ENCODE measurements at places on chromosomes 4 and X.

- no peak for DNase-seq
These were observed 449.6 kb downstream of the GLUD2 start for GRCh38 chrX:121496966-121497365.

DNA sequence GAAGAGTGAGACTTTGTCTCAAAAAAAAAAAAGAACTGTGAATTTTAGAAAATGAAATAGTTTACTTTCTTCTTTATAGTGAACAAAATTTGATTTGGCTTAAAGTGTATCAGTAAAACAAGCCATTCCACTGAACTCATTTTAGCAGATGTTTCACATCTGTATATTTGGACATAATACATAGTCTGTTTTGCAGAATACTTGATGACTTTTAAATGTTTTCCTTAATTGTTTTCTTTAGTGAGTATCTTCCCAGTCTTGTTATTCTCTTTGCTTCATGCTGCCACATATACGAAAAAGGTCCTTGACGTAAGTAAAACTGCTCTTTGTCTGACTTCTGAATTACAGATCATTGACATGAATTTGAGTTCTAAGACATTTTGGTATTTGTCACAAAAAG, 8.3 kb downstream of the TMEM33 start:
- DNase-seq, result no peak

GRCh38 chr4:75287738-75288517, 226.3 kb downstream of the RCHY1 start:
- DNase-seq, result no peak

DNA sequence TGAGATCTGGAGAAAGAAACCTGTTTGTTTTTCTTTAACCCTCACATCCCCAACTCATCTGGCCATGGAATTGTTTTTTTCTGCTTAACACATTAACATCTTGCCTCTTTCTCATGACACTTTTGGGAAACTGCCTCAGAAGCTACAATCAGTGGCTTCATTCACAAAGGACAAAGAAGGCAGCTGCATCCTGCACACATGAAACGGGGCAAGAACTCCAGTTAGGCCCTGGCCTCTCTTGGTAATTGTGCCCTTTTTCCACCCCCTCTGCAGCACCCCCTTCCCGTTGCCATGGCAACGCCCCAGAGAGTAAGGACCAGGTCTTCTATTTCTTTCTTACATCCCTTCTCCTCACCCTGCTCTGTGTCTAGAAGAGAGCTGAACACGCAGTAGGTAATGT, 103.4 kb downstream of the PDGFRA start:
- DNase-seq, result no peak

DNA sequence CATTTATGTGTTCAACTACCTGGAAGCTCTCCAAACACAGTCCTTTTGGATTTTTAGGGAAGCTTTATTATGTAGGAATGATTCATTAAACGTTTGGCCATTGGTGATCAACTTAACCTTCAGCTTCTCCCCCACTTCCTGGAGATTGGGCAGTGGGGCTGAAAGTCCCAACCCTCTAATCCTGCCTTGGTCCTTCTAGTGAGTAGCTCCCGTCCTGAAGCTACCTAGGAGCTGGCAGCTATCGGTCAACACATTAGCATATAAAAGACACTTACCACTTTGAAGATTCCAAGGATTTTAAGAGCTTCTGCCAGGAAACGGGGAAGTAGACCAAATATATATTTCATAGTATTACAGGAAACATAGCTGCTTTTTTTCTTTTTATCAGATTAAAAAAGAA, 69.7 kb downstream of the MCUB start:
- no peak for DNase-seq

DNA sequence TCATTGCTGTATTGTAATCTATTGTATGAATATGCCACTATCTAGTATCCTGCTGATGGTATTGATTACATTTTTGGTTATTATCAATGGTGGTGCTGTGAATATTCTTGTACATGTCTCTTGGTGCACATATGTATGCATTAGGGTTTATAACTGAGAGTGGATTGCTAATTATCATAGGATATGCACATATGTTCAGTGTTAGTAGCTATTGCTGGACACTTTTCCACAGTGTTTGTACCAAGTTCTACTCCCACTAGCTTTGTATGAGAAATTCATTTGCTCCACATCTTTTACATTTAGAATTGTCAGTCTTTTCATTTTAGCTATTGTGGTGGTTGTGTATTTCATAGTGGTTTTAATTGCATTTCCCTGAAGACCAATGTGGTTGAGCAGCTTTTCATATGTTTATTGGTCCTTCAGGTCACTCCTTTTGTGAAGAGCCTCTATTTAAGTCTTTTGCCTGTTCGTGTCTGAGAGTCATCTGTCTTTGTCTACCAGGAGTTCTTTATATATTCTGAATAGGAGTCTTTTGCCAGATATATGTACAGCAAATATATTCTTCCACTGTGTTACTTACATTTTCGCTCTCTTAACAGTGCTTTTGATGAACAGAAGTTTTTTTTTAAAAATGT, 87.1 kb downstream of the TBC1D19 start:
- DNase-seq, result no peak

DNA sequence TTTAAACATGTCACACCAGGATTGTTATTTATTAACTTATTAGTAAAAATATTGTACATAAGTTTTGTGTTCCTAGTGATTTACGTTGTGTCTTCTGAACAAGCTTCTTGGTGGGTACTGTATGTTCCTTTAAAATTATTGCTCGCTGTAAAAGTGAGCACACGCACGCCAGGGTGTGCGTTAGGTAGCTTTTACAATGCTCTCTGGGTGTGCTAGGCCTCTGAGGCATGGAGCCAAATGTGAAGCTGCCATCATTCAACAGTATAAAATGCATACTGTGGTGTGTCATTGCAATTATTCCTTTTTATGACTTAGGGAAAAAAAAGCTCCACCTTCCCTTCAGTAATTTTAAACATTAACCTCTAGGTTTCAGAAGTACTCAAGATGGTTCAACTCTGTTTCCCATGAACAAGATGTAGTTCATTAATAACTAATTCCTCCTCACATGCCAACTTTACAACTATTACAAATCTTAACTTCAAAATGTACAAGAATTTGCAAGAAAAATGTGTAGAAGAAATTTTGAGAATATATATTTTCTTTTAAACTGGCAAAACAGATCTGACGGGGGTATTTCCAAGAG, 42.4 kb downstream of the ATOH1 start:
- DNase-seq, result no peak

DNA sequence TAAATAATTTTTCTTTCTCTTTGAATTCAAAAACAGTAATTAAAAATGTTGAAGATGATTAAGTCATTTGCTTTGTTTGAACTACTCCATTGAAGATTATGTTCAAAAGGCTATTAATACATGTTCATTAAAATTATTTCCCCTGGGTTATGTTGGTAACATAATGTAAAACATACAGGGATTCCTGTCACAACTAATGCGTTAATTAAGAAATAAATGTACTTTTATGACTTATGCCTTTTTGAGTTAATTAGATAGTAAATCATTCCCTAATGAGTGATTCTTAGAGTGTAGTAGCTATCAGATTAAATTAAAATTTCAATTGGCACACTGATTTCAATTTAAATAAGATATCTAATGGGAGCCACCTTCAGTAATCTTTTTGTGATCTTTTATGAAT, 549.1 kb downstream of the ANKRD50 start:
- DNase-seq, result no peak

- DNase-seq, result no peak
These were observed 57.3 kb downstream of the SLC7A11 start for GRCh38 chr4:138184886-138185285.

DNA sequence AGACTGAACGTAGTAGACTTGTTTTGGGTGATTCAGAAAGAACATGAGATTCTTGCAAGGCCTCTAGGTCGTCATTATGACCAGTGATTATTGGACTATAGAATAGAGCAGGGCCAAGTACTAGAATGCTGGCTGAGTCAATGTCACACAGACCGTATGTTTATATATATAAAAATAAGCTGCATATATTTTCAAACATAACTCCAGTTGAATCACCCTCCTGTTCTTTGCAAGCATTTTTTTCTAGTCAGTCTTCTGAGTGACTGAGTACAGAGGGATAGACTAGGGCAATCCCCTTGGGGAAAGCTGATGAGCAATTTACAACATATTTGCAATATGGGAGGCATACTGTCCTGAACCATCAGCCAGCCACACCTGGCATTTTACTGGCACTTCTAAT, 48.4 kb upstream of the PRPS1 start:
- DNase-seq, result no peak

- DNase-seq, result no peak
These were observed 217.5 kb upstream of the TEX13C start for GRCh38 chrX:125101971-125102755.

- no peak for DNase-seq
These were observed 82.1 kb downstream of the NAT8L start for GRCh38 chr4:2141022-2141761.

DNA sequence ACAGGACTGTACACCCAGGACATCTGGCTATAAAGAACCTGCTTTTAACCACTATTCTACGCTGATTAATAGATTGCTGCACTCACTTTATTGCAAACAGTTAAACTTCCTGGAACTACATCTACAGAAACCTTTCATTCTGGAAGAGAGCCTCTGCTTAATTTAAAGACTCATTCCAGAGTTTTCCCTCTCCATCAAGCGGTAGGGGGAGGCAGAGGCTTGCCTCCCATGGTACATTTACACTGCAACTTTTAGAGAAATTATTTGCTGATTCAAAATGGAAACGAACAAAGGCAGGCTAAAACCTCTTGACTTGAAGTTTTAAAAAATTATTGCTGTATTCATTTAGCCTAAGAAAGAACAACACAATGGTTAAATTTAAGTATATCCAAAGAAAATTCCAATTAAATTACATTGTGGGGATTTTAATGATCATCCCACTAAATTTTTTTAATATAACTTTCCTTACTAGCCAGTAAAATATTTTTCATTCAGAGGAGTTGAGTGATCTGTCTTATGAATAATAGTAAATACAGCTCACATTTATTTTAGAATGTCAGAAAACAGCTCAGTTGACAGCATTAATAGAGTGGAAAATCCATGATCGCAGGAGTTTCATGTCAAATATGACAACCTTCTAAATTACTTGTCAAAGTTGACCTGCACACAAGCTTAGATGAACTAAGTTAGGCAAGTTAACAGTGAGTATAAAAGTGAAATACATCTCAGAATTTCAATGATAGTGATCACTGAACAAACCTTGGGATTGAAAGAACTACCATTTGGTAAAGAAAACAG, 46.3 kb upstream of the PCDH10 start:
- DNase-seq, result no peak

DNA sequence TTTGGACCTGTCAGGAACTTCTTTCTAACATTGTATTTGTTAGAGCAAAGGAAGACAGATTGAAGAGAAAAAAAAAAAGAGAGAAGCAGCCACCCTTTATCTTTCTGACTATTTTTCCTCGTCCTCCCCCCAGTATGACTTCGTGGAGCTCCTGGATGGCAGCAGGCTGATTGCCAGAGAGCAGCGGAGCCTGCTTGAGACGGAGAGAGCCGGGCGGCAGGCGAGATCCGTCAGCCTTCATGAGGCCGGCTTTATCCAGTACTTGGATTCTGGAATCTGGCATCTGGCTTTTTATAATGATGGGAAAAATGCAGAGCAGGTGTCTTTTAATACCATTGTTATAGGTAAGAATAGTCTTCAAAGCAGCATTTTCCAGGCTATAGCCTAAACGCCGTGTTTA, 237.7 kb downstream of the DCTD start:
- no peak for DNase-seq

DNA sequence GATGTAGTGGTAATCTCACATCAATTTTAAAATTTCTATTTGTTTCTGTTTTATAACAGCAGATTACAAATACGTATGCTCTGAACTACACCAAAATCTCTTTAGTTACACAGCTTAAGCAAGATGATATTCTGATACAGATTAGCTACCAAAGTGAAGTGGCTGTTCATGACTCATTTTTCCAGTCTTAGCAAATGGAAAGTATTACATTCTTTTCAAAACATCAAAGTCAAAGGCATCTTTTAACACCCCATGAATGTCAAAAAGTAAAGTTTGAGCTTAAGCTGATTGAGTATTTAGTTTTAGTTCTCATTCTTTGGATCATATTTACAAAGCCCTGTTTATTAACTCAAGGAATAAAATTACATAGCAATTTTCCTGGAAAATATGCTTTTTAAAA, 6.6 kb upstream of the HPGDS start:
- DNase-seq, result no peak

GRCh38 chr4:155047755-155048154, 160.7 kb upstream of the NPY2R start:
- DNase-seq, result no peak

GRCh38 chr4:146311238-146311970, 97.1 kb downstream of the REELD1 start:
- no peak for DNase-seq

- no peak for DNase-seq
These were observed 62.7 kb upstream of the FAM47B start for GRCh38 chrX:34879886-34880285.

DNA sequence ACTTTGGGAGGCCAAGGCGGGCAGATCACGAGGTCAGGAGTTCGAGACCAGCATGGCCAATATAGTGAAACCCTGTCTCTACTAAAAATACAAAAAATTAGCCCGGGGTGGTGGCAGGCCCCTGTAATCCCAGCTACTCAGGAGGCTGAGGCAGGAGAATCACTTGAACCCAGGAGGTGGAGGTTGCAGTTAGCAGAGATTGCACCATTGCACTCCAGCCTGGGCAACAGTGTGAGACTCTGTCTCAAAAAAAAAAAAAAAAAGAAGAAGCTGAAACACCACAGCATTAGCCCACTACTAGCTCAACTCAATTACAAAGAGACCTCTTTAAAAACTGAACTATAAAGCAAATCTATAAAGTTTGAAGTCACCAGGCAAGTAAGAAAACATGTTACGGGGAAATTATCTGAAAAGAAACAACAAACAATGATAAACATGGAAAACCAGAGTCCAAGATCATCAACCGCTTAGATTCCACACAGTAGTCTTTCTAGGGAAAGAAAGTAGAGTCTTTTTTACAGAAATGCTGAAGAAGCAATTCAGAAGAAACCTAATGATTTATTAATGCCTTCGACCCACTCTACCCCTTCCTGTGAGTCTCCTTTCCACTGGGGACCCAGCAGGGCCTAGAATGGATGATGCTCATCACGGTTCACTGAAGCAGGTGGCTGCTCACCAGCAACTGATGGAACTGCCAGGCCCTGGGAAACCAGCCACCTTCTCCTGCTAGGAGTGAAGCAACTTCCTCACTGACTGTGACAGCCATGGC, 6.6 kb downstream of the SAT1 start:
- DNase-seq, result no peak

GRCh38 chrX:43861750-43862149, 20.5 kb downstream of the MAOB start:
- no peak for DNase-seq

GRCh38 chr4:100657187-100657586, 139.4 kb upstream of the EMCN start:
- no peak for DNase-seq

GRCh38 chr4:4930677-4931076, 71.2 kb downstream of the MSX1 start:
- DNase-seq, result no peak

- no peak for DNase-seq
These were observed 3.8 kb upstream of the TBC1D14 start for GRCh38 chr4:6905516-6906445.
